ENCODE measurements at places on chromosomes 2 and 18. TPM values are rescaled to one million over a fixed set of nuclear protein-coding genes. Genes with fewer than 3 reads are reported as not detected.
A peak's percentile ranks its signal among the peaks of the same experiment; 100 is the strongest.

GRCh38 chr2:11675423-11676112 lies 5.6 kb upstream of the NTSR2 start:
- no peak for DNase-seq

GRCh38 chr2:212022966-212023365 lies 515.6 kb downstream of the ERBB4 start:
- DNase-seq: no peak

GRCh38 chr2:132804051-132804450 lies 134.0 kb upstream of the LYPD1 start:
- no peak for DNase-seq

Gene SIX2
- total RNA-seq: 0.06 TPM

GRCh38 chr18:22102953-22103646 lies 66.3 kb upstream of the GATA6 start:
- DNase-seq: peak; percentile 27

DNA sequence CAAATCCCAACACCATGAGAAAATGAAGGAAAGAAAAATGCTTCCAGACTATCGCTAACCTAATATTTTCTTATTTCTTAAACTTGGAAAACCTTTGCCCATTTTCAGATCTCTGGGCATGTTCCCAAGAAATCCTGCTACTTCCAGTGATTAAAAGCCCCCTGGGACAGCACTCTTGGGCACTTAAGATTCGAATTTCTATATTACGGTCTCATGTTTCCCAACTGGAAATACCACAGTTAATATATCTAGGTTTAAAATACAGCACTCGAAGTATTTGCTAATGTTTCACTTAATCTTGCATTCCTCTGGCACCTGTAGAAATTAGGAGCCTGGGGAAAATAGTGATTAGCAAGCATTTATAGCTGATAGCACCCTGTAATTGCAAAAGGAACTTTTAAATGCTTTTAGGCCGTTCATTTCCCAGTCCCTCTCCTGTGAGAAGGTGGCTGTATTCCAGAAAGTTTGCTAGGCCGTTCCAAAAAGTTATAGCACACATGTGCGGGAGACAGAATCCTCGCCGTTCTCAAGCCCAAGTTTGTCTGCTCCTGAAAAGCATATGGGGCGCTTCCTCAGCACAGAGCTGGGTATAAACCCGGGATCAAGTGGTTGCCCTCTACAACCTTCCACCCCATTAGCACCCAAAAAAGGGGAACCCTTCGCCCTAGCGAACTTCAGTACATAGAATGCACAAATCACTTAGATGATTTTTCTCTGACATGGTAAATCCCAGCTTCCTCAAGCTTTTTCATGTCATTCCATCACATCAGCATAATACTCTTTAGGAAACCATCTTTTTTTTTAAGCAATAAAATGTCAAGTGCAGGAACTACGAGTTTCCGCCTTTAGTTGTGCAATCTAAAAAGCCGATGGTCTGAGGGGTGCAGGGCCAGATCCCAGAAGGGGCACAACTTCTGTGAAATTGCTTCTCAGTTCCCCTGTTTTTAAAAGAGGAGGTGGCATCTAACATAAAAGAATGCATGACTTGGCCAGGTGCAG lies 60.6 kb downstream of the DIPK1C start:
- no peak for DNase-seq

- DNase-seq: peak; percentile 96
These were observed 165.0 kb downstream of the ANTXR1 start for GRCh38 chr2:69177785-69178636.

- DNase-seq: no peak
These were observed 97.1 kb downstream of the INHBB start for GRCh38 chr2:120442923-120443571.

GRCh38 chr2:168567836-168568235 lies 111.8 kb downstream of the CERS6 start:
- no peak for DNase-seq

Gene IL36B
- not detected for total RNA-seq

Gene ACADL
- 2.9 TPM for total RNA-seq

Gene GDF7
- 0.55 TPM for total RNA-seq

Gene PTMA
- total RNA-seq: 719 TPM

Gene TTLL4
- total RNA-seq: 10.6 TPM

DNA sequence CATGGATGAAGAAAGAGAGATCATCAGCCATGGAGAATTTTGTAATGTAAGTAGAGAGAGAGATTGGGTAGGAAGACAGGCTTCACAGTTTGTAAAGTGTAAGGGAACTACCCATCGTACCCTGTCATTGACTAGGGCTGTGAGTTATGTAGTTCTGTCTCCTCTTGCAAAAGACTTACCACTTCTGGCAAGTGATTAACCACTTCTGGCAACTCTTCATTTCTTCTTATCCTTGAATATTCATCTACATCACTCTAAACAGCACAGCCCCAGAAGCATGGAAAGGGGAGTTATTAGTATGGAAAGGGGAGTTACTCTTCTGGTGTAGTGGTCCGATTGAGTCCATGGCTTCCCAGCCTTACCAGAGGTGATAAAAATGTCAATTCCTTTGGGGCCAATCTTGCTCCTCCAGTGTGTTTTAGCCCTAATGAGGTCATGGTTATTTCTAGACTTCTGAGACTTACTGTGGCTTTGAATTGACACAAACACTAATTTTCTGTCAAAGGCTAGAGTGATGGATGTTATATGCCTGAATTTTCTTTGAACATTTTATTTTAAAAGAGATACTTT lies 52.0 kb downstream of the STAT1 start:
- peak; percentile 15 for DNase-seq

- no peak for DNase-seq
These were observed 177.2 kb upstream of the RAB6C start for GRCh38 chr2:129802290-129802689.
